ENCODE measurements at places on chromosomes 3 and 15. TPM values are rescaled to one million over a fixed set of nuclear protein-coding genes. Genes with fewer than 3 reads are reported as not detected.

The SCG3 gene
- total RNA-seq: not detected

The CDHR4 gene
- total RNA-seq: not detected

The TNFSF10 gene
- total RNA-seq: 20.6 TPM

The SPESP1 gene
- 0.21 TPM for total RNA-seq

The ZBTB20 gene
- total RNA-seq: 38.2 TPM

The CACNA2D3 gene
- 2.0 TPM for total RNA-seq

The MED12L gene
- total RNA-seq: 4.0 TPM

The LIPH gene
- 0.84 TPM for total RNA-seq

The SEMA6D gene
- total RNA-seq: under 0.01 TPM

The EXD1 gene
- not detected for total RNA-seq

The ARRDC4 gene
- 22.6 TPM for total RNA-seq

The ONECUT1 gene
- 0.10 TPM for total RNA-seq

The GOLGA6A gene
- not detected for total RNA-seq

The KCNMB2 gene
- not detected for total RNA-seq

The LEKR1 gene
- total RNA-seq: 9.4 TPM

The CLDN16 gene
- 0.10 TPM for total RNA-seq

The SKOR1 gene
- 1.9 TPM for total RNA-seq

The C3orf20 gene
- 0.21 TPM for total RNA-seq

Data from mononuclear cell (primary cell).